ENCODE measurements at places on chromosomes 11 and 22.

DNA sequence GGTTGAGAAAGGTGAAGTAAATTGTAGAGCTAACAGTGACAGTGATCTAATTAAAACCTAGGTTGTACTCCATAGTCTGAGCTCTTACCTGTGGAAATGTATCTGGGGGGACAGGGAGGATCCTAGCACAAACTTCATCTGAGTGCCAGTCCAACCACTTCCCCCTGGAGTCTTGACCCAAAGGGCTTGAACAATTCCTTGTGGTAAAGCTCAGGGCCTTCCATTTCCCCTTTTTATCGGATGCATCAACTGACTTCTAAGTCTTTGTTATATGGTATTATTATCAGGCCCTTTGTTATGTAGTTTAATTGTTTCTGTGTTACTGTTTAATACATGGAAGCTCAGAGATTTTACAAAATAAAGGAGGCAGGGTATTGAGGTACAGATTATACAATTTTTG is 140.2 kb upstream of the SESN3 start:
- no peak for DNase-seq

- no peak for DNase-seq
Measured at GRCh38 chr11:64842851-64843685, 1.4 kb downstream of the CDC42BPG start.

DNA sequence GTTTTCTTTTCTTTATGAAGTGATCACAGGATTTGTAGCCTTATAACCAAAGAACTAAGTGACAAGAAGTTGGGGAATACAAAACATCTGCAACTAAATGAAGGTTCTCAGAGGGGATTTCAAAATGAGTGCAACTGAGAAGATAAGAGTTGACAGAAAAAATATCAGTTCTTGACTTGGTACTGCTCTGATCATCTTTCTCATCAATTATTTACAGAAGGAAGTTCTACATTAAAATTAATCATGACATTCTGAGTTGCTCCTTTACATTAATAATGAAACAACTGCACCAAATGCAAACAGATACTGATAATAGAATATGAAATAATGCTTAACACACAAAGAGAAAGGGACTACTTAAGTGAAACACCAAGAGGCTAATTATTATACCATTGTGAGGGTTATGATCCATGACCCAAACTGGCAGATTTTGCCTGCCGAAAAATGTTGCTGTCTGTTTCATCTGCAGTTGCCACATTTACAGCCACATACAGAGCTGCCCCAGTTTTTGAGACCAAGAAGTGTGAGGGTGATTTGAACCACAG is 561.9 kb upstream of the ANO5 start:
- no peak for DNase-seq

GRCh38 chr11:130671801-130672700 is 223.6 kb downstream of the ADAMTS15 start:
- DNase-seq: no peak

- no peak for DNase-seq
Measured at GRCh38 chr11:85021058-85021457, 606.1 kb downstream of the DLG2 start.

DNA sequence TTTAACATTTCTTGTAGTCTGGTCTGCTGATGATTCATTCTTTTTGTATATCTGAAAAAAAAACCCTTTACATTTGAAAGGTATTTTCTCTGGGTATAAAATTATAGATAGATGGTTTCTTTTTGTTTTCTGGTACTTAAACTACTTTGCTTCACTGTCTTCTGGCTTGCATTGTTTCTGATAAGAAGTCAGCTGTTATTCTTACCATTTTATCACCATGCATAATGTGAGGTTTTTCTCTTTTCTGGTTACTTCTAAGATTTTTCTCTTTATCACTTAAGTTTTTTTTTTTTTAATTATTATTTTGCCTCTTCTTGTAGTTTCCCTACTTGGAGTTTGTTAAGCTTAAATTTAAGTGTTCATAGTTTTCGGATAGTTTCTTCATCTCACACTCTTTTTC is 84.7 kb downstream of the HSD17B12 start:
- no peak for DNase-seq

GRCh38 chr22:46111645-46112306 is 38.5 kb upstream of the PPARA start:
- no peak for DNase-seq

- peak; percentile 70 for DNase-seq
Measured at GRCh38 chr22:30922151-30922611, 46.4 kb downstream of the MORC2 start.

- DNase-seq: no peak
Measured at GRCh38 chr11:70569618-70569890, 171.2 kb downstream of the CTTN start.

DNA sequence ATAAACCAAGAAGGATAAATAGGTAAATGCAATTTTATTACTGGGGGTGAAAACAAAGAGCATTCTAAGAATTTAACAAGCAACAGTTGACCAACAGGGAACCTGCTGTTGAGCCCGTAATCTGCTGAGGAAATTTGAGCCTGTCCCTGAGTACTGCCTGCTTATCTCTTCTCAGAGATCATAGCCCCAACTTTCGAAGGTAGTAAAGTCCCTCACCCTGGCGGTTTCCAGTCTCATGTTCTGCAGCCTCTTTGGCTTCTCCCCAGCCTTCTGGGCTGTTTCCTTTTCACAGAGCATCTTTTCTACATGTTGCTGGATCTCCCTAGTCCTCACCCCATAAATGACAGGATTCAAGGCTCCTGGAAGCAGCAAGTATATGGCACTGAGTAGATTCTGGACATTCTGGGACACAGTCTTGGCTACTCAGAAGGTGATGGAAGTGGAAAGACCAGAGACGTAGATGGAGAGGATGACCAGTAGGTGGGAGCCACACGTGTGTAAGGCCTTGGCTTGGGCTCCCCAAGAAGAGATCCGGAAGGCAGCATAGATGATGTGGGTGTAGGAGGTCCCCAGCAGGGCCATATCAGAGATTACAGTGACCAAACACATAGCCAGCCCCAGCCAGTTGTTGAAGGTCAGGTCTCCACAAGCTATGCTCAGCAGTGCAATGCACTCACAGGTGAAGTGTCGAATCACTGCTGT is 51.6 kb downstream of the RRM1 start:
- no peak for DNase-seq

- DNase-seq: no peak
Measured at GRCh38 chr22:49862496-49862776, 8.8 kb downstream of the ZBED4 start.

GRCh38 chr11:74615311-74615710 is 22.9 kb downstream of the POLD3 start:
- DNase-seq: no peak

DNA sequence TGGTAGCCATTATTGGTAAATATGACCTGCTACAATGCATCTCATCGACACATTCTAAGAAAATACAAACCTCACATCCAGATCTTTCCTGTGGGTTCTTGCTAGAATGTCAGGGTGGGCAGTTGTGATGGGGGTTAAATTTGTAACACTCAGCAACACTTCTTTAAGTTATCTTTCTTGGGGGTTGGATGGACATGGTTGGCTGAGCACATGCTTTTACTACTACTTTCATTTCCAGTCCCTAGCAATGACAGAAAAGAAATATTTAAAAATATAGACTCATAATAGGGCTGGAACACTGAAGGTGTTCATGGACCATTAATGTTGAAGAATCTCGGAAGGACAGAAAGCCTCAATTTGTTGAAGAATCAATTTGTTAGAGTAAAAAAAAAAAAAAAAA is 57.6 kb downstream of the APOL3 start:
- no peak for DNase-seq

DNA sequence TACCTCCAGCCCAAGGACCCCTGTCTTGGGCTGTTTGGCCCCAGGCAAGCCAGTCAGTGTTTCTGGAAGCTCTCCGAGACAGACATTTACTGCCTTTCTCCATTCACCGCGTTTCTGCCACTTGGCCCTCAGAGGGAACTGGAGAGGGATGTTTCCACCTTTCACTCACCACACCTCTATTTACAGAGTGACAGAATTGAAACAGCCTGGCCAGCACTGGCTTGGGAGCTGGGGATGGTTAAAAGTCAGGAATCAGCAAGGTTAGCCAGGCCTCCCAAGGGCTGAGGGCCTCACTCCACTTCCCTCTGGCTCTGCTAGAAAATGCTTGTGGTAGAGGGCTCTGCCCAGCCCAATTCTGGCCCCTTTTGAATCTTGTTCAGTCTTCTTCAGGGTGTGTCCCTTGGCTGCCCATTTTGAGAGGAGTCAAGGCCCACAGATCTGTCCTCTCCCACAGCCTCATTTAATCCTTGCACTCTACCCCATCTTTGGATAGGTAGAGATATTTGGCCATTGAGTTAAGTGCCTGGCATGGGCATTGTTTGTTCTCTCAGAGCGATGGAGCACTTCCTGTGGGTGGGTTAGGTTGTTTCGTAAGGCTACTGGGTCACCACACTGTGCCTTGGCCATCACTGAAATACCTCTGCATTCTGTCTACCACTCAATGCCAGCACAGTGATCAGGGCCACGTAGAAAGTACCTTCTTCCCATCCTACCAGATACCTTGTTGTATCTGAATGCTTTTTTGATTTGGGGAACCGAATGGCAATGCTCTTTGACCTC is 119.2 kb downstream of the MICAL2 start:
- DNase-seq: no peak

DNA sequence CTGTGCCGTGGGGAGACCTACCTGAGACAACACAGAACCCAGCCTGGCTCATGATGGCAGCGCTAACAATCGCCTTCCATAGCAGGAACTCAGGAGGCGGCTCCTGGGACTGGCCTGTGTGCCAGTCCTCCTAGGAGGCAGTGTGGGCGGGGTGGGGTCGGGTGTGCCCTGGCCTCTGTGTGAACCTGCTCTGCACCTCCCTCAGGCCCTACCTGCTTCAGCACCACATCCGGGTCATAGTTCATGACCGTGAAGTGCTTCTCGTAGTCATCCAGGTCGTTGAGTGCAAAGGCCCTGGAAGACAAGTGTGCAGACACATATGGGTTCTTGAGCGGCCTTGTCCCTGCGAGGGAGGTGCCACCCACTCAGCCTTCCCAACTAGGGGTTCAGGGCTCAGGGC is 15.3 kb downstream of the TTLL12 start:
- no peak for DNase-seq

GRCh38 chr11:111172321-111172862 is 73.1 kb upstream of the POU2AF2 start:
- DNase-seq: no peak

- DNase-seq: no peak
Measured at GRCh38 chr11:134890446-134890845, 478.4 kb upstream of the B3GAT1 start.

GRCh38 chr11:18221274-18221876 is 15.2 kb downstream of the SAA4 start:
- no peak for DNase-seq

GRCh38 chr22:19853058-19853878 is 1.4 kb downstream of the GNB1L start:
- no peak for DNase-seq

Data from activated CD4-positive, alpha-beta T cell treated with anti-CD3 and anti-CD28 coated beads, Interleukin-2, amount 50 U/mL, for 4 hours (primary cell).